Glutamatergic neuron (in vitro differentiated cells): ENCODE measurements at places on chromosomes 3 and 15. TPM values are rescaled to one million over a fixed set of nuclear protein-coding genes. Genes with fewer than 3 reads are reported as not detected.

RFT1 gene
- 10.5 TPM for total RNA-seq

DNA sequence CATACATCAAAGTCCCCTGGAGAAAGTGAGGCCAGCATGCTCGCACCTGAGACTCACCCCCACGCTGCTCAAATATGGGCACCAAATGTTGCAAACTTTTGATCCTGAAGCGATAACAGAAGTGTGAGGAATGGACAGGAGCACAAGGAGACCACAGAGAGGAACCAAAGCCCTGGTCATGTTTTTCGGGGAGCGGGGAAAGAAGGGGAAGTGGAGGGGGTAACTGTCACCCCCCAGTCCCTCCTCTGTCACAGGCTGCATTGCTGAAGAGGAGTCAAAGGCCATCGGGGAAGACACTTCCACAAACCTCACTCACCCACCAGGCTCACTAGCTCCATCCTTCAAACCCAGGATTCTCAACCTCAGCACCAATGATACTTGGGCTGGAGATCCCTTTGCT is 182.4 kb downstream of the UACA start:
- H3K36me3 ChIP-seq, result no peaks in the 10 kb centered on the region
- no peak for DNase-seq
- no peaks in the 10 kb centered on the region for H3K4me1 ChIP-seq
- peaks cover 9% of the 10 kb centered on the region for H3K27me3 ChIP-seq
- no peak overlapping the region for H3K4me3 ChIP-seq

PCLAF gene
- 4.7 TPM for total RNA-seq

DNA sequence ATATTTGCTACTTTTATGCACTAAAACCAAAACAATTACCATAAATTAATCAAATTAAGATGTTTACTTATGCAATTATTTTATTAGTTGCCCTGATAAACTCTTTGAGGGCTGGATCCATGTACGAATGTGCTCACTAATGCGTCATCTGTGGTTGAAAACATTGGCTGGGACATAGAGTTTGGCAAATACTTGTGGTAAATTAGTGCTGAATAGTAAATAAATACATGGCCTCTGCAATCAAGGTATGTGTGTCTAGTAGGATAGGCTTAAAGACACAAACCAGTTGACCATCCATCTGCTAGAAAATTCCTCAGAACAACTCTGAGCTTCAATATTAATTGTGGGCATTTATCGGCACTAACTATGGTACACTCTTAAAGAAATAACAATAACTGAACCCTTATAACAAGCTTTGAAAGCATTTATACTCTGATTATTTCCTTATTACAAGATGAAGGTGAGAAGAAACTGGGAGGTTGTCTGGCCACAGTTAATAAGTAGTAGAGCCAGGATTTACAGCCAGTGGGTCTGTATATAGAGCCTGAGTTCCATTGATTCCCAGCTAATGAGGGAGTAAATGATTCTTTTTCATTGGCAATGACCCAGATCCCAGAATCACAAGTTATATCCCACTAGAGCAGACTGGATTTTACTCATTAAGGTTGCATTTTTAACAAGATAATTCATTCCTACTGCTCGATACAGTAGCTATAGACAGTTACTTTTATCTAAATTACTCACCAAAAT is 169.5 kb upstream of the CNTN6 start:
- no peak overlapping the region for H3K27ac ChIP-seq
- no peaks in the 10 kb centered on the region for H3K36me3 ChIP-seq
- no peaks in the 10 kb centered on the region for H3K27me3 ChIP-seq
- no peak for DNase-seq
- no peaks in the 10 kb centered on the region for H3K4me1 ChIP-seq

NOX5 gene
- total RNA-seq, result not detected

DNA sequence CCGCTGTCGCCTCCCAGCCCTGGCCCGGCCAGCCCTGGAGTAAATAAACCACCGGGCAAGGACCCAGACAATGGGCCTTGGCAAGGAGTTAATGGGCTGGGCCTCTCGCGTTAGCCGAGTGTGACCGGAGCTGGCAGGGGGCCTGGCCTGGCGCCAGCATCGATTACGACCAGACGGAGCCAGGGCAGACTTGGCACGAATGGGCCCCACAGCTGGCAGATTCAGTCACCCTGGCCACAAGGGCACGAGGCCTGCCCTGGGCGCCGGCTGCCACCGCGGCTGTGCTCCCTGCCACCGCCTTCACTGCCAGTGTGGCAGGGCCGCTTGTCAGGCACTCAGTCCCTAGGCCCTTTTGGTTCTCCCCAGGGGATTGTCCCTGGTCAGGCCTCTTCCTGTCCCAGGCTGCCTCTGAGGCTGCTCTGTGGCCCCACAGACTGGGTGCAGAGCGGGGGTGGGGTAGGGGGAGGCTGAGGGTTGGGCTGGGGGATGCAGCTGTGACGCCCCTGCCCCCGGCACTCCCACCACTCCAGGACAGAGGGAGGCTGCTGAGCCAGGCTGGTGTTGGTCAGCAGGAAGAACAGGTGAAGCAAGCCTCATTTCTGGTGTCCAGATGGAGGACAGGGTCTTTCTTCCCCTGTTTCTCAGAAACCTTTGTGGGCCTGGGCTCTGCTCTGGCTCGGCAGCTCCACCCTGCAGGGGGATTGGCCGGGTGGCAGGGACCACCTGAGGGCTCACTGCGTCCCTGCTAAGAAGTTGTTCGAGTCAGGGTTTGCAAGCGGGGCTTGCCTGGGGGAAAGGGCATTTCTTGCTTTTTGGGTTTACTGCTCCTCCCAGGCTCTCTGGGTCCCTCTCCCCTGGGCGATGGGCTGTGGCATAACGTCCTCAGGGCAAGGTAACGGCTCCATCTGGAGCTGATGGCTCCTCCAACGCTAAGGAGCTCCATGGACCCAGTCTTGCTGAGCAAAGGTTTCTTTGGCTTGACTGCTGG is 30.5 kb upstream of the SRP14 start:
- peaks cover 5% of the 10 kb centered on the region for H3K36me3 ChIP-seq
- peaks cover 2% of the 10 kb centered on the region for H3K4me1 ChIP-seq
- H3K27ac ChIP-seq, result no peak overlapping the region
- no peak overlapping the region for H3K4me3 ChIP-seq

EIF4E3 gene
- 21.9 TPM for total RNA-seq
